ENCODE measurements at places on chromosomes 12 and 14.
A peak's percentile ranks its signal among the peaks of the same experiment; 100 is the strongest.

GRCh38 chr14:51318813-51319597 lies 79.0 kb downstream of the TMX1 start:
- DNase-seq, result no peak

- DNase-seq, result no peak
These were observed 61.3 kb downstream of the CHGA start for GRCh38 chr14:92984082-92984788.

DNA sequence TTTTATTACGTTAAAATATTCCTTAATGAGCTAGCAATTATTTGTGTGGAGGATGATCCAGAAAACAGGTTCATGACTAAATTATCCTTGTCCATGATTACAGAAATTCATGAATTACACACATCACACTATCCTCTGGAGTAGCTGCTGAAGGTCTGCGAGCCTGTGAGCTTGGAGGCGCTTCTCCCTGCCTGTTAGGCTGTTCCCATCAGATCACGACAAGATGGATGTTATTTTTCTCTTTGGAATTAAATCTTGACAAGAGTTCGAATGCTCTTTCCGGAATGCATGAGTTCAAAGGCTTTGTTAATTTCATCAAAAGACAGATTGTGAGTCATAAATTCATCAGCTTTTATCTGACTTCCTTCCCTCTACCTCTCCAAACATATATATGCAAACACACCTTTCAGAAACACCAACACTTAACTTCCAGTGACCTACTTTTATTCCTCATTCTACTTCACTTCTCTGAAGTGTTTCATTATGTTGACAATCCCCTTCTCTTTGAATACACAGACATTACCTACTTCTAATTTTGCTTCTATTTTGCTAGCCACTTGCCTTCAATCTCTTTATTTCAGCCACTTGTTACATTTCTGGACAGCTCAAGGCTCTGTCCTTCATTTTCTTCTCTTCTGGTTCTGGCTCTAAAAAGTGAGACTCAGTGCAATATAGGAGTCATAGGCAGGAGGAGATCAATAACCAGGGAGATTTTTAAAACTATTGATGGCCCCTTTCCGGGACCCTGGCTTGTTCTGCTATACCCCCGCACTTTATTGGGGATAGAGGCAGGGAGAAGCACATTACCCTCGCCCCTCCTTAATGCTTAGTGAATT lies 274.6 kb downstream of the BTG1 start:
- DNase-seq, result peak; percentile 56

DNA sequence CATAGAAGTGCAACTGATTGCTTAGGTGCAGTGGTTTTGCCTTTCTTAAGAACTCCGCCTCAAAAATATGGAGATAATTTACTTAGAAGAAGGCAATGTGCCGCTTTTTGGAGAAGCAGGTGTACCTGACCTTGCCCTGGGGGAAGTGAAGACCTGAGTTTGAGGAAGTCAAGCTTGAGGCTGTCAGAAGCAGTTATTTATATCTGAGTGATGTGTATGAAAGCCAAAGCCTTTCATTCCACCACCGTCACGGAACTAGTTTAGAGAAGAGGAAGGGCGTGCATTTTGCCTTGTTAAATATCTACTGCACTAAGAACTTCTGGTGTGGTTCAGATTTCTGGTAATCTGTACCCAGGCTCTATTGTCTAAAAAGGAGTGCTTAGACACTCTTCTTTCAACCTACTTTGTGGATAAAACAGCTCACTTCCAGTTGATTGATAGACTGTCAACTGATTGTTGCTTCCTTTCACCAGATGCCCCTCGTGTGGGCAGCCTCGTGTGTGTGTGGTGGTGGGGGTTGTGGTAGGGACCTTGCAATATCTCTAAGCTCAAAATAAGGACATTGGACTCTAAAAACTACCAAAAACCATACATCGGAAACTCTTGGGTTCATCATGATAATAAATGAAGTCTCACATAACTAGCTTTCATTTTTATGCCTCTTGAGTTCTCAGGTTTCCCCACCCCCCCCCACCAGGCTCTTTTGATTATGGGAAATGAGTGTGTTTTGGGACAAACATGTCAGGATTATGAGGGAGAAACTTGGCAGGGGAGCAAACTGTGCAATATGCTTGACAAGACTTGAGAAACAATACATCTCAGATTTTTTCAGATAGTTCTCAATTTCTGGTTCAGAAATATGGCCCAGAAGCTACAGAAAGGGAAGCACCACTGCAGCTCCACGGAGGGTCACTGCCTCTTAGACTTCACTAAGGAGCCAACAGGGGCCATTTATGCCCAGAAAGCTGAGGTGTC lies 78.6 kb downstream of the ARF6 start:
- DNase-seq, result peak; percentile 81

GRCh38 chr12:86777325-86777724 lies 521.1 kb upstream of the MGAT4C start:
- no peak for DNase-seq

GRCh38 chr12:22544038-22544979 lies at the start of gene C2CD5:
TSS of gene C2CD5 (minus strand) at chr12:22544542. CDS start at chr12:22544150, 392 bp downstream.
- peak; percentile 98 for DNase-seq

DNA sequence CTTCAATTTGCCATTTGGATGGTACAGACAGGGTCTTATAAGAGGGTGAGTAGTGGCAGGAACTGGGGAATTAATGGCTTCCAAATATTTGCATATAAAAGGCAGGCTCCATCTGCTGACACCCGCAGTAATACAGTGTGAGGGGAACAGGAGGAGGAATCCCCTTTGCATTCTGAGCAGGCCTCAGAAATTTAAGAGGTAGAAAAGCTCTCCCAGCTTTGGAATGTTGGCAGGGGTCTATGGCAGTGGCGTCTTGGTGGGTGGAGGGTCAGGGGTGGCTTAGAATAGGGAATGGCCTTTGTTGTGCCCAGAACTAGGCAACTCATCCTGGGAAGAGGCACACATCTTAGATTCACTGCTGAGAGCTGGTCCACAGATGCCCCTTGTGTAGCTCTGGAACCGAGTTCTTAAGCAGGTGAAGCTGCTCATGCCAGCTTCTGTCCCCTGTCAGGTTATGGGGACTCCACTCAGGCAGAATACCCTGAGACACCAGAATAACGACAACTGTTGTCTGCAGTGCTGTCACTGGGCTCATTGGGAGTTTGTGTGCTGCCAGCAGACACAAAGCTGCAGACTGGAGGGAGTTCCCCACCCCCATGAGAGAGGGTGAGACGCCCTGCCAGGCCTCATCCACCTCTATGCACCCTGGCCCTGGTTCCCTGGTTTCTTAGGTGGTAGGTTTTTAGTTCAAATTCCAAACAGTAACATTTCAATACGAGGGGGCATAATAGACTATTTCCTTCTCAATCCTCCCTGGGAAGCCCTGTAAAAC lies 190.2 kb downstream of the MON2 start:
- DNase-seq, result no peak

- DNase-seq, result no peak
These were observed 56.1 kb downstream of the BMP4 start for GRCh38 chr14:53900499-53900898.

- DNase-seq, result no peak
These were observed 25.4 kb upstream of the SMAGP start for GRCh38 chr12:51295651-51296050.

DNA sequence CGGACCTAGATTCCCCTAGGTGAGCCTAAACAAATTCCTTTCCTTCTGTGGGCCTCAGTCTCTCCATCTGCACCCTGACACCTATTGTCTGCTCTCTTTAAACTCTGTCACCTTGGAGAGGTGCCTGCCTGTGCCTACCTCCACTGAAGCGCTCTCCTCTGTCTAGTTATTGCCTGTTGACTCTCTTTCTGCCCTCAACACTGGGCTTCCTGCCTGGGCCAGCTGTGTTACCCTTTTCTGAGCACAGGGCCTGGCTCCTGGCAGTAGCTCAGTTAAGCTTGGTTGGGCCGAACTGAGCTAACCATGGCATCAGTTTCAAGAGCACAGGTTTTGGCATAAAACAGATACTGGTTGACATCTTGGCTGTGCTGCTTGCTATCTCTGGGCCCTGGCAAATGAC lies 43.5 kb downstream of the PRMT8 start:
- DNase-seq, result peak; percentile 82

GRCh38 chr12:48105867-48106680 lies at the start of gene SENP1:
TSS of gene SENP1 (minus strand) at chr12:48106079. CDS start at chr12:48101472, 4,607 bp downstream.
- DNase-seq, result peak; percentile 86

DNA sequence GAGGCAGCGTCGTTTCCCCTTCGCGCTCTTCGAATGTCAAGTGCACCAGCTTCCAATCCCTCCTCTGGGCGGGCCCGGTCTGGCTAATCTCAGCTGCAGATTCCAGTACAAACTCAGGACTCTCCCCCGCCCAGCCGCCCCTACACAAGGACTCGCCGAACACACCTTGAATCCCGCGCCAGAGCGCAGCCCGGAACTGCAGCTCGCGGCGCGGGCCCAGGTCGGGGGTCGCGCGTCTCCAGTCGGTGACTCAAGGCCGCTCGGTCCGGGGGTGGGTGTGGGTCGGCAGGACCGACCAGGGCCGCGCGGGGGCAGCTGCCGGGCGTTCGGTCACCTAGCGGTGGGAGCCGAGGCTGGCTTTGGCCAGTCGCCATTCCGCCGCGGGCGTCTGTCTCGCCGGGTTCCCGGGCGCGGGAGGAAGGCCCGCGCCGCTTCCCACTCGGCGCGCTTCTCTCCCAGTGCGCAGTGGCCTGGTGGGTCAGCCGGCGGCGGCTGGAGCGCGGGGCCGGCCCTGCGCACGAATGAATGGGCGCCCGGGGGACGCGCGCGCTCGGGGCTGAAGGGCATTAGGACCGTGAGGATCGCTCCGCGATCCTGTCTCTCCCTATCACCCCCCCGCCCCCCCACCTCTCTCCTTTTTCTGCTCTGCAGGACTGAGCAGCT lies at the start of gene GALNT16:
TSS of gene GALNT16 (plus strand) at position 632 of the 663 bp plus-strand sequence. CDS start 133 bp downstream, outside the sequence.
- no peak for DNase-seq

DNA sequence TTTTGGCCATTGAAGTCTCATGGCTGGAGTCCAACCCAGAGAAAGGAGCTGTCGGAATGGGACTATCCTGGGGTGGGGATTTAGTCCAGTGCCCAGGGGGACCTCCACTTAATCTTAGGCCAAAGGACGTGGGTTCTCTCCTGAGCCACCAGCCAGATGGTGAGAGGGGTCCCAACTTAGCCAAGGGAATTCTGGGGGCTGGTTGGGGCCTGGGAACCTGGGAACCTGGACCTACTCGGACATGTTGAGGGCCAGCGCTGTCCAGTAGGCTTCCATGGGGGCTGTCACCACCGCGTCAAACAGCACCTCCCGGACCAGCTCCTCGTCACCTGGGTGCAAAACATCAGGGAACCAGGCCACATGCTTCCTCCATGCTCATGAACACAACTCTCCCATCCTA lies 33.4 kb downstream of the LRTM2 start:
- no peak for DNase-seq

GRCh38 chr12:120737557-120738251 lies 12.1 kb downstream of the ACADS start:
- DNase-seq, result no peak

GRCh38 chr12:56221232-56221756 lies 428 bp downstream of the RNF41 start:
- DNase-seq, result peak; percentile 19

DNA sequence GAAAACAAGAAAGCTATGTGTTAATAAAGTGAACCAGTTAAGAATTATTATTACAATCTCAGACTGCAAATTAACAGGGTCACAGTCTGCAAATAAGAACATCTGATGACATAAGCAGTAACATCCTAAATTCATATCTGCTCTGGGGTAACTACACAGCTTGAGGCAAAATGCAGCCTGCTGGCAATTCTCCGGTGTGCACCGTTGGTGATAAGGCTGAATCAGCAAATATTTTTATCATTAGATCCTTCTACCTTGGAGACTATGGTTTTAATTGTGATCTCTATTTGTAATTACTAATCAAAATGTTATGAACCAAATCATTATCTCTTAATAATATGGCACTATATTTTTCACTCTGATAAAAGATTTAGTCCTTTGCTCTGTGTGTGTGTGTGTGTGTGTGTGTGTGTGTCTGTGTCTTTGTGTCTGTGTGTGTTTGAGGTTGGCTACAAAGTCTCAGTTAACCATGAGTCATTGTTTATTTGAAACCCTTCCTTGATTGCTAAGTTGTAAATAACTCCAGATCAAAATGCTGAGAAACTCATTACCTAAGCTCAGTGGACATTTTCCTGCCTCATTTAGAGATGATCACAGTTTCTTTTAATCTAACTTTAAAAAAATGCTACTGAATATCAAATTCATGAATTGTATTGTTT lies 442.6 kb downstream of the GXYLT1 start:
- no peak for DNase-seq

DNA sequence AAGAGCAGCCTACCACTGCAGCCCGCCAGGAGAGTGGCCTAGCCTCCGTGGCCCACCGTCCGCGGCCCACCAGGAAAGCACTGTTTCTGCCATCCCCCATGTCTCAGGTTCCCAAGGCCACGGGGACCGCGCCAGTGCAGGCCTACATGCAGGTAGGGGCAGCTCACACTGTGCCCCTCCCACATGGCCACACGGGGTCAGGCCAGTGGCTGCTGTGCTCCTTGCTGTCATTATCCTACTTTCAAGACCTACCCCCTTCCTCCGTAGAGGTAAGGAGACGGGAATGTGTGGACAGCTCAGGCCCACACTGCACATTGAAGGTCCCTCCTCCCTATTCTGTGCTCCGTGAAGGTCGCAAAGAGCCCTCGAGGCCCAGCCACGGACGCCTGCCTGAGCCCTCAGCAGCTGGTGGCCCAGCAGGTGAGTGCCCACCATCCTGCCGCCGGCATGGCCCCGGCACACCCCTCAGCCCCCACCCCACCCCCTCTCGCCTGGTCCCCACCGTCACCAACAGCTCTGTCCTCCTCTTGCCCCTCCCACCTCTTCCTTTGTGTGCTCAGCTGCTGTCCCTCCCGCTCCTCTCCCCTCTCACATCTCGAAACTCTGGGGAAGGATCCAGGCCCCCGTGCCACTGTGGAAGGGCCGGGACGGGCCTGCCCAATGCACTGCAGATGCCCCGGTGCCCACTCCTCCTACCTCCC lies 10.0 kb downstream of the DDX51 start:
- peak; percentile 44 for DNase-seq

GRCh38 chr12:97257726-97258125 lies 204.9 kb upstream of the RMST start:
- DNase-seq, result peak; percentile 26

DNA sequence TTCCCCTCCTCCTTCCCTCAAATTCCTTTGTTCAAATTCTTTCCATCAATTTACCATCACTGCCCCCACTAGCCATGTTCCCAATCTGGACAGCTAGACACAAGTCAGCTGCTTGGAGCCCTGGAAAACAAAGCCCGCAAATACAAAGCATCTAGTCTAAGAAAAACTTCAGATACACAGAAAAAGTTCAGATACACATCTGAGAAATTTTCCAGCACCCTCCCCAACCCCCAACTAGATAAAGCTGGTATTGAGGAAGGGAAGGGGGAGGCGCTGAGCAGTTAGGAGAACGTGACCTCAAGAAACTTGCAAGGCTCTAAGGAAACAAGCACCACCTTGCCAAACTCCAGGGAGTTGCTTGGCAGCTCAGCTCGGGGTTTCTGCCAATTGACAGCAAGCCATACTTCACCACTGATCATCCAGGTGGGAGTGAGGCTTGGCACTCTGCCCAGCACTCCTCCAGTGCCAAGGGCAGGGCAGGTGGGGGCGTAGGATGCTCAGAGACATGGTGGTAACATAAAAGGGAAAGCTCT lies 5.1 kb upstream of the CNIH1 start:
- peak; percentile 83 for DNase-seq
